ENCODE measurements at places on chromosomes 7 and 10.

DNA sequence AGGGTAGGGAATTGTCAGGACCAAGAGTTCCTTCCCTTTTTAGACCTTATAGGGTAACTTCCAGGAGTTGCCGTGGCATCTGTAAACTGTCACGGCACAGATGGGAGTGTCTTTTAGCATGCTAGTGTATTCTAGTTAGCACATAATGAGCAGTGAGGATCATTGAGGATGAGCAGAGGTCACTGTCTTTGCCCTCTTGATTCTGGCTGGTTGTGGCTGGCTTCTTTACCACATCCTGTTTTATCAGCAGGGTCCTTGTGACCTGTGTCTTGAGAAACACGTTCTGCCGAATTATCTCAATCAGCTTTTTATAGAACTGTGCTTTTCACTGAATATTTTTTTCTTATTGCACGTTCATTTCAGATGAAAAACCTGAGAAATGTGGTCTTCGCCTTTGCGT, 41.5 kb downstream of the MINPP1 start:
- no peak for DNase-seq

- DNase-seq: no peak
Measured at GRCh38 chr7:30853576-30853975, 58.1 kb upstream of the AQP1 start.

GRCh38 chr7:132944774-132945173, 137.1 kb downstream of the CHCHD3 start:
- no peak for DNase-seq

DNA sequence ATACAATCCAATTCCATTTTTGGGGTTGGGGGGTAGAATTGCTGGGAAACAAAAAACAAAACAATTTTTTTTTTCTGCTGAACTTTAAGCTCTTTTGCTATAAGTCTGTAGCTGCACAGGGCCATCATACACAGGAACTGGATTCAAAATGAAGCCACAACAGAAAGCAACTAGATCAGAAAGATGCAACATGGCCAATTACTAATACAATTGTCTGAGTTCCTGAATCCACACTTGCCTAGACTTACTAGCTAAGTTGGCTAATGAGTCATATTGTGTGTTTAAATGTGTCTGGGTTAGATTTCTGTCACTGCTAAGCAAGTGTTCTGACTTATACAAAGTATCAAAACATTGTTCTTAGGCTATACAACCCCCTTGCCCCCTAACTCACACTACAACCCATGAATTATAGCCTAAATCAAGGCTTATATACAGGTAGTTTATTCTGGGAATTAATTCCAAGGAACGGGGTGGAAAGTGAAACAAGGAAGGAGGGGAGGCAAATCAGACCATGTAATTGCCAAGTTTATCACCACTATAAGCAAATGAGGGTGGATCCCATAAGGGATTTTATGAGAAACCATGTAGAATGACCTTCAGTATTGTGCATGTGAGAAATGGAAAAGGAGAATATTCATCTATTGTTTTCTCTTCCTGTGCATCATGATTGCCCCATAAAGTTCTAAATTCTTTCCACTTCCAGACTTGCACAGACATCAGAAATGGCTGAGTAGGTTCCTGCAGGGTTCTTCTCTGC, 337.9 kb upstream of the SORCS1 start:
- no peak for DNase-seq

GRCh38 chr7:114832906-114833595, 88.8 kb upstream of the MDFIC start:
- no peak for DNase-seq

DNA sequence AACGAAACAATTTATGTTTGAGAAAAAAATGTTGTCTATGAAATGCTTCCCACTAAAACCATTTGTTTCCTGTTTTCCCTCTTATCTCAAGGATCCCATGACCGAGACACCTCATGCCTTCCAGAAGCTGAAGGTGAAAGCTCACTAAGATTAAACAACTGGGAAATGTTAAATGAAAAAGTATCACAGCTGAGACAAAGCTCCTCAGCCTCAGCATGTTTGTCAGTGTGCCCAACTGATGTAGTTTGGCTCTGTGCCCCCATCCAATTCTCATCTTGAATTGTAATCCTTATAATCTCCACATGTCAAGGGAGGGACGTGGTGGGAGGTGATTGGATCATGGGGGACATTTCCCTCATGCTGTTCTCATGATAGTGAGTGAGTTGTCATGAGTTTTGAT, 327.3 kb downstream of the HTR7 start:
- DNase-seq: no peak

DNA sequence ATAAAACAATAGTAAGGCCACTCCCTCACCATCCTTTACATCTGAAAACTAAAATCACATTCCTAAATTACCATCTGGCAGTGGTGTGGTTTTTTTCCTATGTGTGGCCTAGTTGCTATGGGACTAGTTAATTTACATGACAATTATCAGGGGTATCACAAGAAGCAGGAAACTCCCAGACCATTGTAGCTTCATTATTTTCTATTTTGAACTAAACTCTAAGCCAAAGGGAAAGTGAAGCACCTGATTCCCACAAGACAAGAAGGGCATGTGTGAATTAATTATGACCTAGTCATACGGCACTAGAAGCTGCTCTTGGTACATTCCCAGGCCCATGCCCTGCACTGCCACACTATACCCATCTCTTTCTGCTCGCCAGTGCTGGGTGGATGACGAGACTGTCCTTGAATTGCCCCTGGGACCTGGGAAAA, 103.4 kb downstream of the ATXN7L1 start:
- no peak for DNase-seq

DNA sequence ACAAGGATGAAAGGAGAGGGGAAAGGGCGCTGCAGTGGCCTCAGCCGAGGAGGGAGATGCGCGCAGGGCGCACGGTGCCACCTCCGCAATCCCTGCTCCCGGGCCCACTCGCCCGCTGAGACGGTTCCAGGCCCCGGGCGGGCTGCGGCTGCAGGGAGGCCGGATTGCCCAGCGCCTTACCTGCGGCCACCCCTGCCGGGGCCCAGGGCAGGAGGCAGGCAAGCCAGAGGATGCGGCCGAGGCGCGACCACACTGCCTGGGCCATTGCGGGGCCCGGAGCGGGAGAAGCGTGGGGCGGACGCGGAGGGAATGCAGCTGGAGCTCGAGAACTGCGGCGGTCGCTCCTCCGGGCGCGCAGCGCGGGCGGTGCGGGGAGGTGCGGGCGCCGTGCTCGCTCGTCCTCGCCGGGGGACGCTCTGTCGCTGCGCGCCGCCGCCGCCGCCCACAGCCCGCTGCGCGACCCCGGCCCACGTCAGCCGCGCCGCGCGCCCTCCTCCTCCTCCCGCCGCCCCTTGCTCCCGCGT, at the start of gene TMEM130:
TMEM130 (minus strand) TSS at position 418 of the 524 bp plus-strand sequence; CDS start at position 265, 153 bp downstream.
- no peak for DNase-seq

DNA sequence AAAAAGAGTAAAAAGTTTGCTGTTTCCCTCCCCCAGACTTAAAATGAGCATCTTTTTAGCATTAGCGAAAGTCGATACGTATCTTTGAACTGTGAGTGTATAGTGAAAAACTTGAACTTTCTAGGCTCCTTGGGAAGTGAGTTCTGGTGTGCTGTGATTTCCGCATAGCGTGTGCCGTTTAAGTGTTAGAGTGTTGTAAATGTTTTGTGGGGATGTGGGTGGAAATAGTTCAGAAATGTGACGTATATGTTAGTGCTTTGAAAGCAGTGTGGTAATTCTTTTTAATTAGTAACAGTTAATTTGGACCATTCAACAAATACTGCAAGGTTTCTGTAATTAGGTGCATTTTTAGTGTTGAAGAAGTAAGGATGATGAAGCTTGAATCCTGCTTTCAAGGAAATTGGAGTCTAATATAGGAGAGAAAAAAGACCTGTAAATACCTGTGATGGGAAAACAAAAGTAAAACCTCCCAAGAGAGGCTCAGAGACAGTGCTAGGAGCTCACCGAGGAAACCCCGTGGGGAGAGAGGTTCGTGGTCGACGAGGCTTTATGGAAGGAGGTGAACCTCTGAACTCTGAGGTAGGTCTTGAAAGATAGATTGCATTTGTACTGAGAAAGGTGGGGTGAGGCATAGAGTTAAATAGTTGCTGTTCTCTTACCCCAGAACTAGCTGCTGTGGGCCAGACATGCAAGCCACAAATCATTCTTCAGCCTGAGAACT, 40.8 kb downstream of the RBM33 start:
- DNase-seq: no peak

DNA sequence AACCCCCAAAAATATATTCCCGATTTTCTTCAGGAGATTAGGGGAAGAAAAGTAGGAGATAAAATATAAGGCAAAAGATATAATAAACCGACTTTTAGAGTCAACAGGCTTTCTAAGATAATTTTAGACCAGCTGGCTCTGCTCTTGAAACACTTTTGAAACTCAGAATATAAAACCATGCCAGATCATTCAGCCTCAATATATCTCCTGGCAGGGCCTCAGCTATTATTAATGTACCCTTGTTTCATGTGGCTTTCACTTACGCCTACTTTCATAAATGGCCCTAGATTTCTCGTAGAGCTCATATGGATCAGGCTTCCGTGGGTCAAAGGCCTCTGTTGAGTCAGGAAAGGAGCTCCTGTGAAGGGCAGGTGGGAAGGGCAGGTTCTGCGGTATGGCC, 396.0 kb downstream of the PHTF2 start:
- no peak for DNase-seq

GRCh38 chr7:147852833-147853232, 737.7 kb upstream of the C7orf33 start:
- no peak for DNase-seq

GRCh38 chr10:93813507-93814465, 56.0 kb downstream of the LGI1 start:
- DNase-seq: no peak

GRCh38 chr7:81605493-81605892, 164.4 kb downstream of the HGF start:
- no peak for DNase-seq

DNA sequence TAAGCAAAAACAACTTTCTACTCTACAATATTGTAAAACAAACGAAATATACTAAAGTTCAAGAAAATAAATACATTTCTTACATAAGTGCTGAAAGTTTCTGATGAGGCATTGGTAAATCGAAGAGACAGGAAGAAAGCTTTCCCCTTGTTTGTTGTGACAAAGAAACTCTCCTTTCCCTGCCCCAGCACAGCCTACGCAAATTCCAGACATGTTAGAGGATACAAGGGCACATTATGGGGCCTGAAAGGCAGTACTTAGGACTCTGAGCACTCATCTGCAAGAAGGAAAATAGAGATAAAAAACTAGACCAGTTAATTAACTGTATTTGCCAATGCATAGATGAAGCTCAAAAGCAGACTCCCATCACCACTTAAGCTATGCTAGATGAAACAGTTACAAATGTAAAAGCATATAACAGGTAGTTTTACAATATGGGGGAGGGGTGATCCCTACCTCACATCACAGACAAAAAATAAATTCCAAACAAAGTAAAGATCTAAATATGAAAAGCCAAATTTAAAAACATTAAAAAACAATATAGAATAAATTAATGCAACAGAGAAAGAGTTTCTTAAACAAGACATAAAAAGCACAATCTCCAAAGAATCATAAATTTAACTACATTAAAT, 21.8 kb downstream of the ARHGAP19 start:
- no peak for DNase-seq

DNA sequence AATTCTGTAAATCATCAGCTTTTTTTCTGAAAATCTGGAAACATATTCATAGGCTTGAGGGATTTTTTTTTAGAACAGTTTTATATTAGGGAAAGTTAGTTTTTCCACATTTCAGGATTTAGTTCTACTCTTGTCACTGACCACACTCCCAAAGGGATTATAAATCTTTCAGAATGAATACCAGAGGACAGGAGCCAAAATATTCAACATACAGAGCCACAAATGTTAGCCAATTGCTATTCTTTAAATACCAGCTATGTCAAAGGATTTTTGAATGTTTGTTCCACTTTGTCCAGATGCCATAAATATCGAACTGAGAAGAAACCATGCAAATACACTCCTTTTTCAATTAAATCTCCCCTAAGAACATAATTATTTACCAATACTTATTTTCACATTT, 50.7 kb downstream of the ODAD2 start:
- DNase-seq: no peak

GRCh38 chr10:71622616-71623015, 97.0 kb downstream of the C10orf105 start:
- DNase-seq: no peak

- DNase-seq: no peak
Measured at GRCh38 chr7:47677664-47678063, 95.8 kb upstream of the TNS3 start.

DNA sequence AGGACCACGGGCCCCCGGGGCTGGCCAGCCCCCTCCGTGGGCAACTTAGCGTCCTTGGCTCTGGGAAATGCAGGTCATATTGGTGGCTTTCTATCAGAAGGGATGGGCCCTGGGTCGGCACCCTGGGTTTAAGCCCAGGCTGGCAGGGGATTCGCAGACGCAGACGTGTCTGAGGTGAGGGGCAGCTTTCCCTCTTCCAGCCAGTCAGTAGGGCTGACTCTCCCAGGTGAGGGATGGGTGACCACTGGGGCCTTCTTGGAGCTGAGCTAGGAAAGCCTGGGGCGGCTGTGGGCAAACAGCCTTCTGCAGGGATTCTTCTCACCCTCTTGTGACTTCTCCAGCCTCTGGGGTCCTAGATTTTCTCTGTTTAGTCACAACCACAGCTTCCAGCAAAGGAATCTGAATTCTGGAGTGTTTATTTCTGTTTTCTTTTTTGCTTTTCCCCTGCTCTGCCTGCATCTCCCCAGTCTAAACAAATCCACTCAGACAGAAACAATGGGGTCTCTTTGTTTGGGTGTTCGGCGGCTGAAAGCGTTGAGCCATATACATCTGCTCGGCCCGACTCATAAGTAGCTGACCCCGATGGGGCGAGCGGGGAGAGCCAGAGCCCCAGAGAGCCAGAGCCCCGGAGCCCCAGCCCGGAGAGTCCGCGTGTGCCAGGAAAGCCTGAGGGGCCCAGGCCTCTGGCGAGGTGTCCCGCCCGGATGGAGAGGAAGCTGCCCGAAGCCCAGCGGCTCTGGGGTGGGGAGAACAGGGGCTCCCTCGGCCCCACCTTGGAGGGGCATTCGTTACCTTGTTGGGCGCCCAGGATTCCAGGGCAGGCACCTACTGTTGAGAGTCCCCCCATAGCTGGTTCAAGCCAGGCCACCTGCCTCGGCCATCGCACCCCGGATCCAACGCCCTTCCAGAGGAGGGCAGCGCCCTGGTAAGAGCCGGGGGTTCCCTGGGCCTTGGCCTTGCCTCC, 2.0 kb downstream of the MNX1 start:
- DNase-seq: no peak

- no peak for DNase-seq
Measured at GRCh38 chr10:97821308-97822038, 28.2 kb upstream of the GOLGA7B start.

- no peak for DNase-seq
Measured at GRCh38 chr10:54800741-54801421, at the start of gene PCDH15. Gene PCDH15 (minus strand): TSS chr10:54801231. CDS start chr10:54664262, 136,969 bp downstream.

DNA sequence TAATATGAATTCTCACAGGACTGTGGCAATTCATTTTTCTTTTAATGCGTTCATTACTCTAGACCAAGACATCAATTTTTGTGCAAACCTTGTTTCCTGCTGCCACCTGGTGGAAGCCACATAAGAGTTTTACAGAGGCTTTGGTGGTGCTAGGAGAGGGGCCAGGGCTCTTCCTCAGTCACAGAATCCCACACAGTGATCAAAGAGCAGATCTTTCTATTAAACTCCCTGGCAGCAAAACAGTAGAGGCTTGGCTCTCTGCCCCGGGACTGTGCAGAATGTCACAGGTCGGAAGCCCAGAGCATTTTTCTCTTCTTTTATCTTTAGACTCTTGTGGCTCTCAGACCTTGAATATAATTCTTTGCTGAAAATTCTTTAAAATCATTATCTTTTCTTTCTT, 506.4 kb upstream of the C7orf33 start:
- no peak for DNase-seq

- DNase-seq: no peak
Measured at GRCh38 chr7:29563590-29564495, at the start of gene PRR15. Gene PRR15 (plus strand): TSS chr7:29563835. CDS start chr7:29566330, 2,495 bp downstream.

Measured in coronary artery (tissue), 2 donors.